A549 treated with DMSO at 1 μM for 4 hours (cell line): ENCODE measurements at places on chromosomes 4 and X. TPM values are rescaled to one million over a fixed set of nuclear protein-coding genes. Genes with fewer than 3 reads are reported as not detected.

NAP1L3 gene
- 0.22 to 0.61 TPM (median 0.40 TPM) in 5 replicates for total RNA-seq

PF4V1 gene
- not detected in 5 replicates for total RNA-seq

PWWP3B gene
- not detected in 5 replicates for total RNA-seq

PASD1 gene
- not detected in 5 replicates for total RNA-seq

DDX53 gene
- total RNA-seq = not detected in 5 replicates
